ENCODE measurements at places on chromosomes 11 and 22.
A peak's percentile ranks its signal among the peaks of the same experiment; 100 is the strongest.

GRCh38 chr11:2151500-2152257, 9.3 kb downstream of the INS start:
- DNase-seq: peak; percentile 78

- no peak for DNase-seq
These were observed 26.9 kb downstream of the SLC6A5 start for GRCh38 chr11:20626279-20626678.

DNA sequence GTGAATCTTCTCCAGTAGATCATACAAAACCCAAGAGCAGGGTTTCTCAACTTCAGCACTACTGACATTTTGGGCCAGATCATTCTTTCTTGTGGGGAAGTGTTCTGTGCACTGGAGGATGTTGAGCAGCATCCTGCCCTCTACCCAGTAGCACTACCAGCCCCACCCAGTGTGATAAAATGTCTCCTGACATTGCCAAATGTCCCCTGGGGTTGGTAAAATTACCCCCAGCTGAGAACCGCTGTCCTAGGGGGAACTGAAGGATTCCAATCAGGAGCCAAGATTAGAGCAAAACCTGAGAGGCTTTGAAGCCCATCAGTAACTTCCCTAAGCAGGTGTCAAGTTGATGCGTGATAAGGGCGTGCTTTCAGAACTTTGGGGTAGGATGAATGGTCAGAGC, 61.4 kb upstream of the YWHAH start:
- no peak for DNase-seq

- no peak for DNase-seq
These were observed 19.0 kb upstream of the STK33 start for GRCh38 chr11:8613036-8613435.

DNA sequence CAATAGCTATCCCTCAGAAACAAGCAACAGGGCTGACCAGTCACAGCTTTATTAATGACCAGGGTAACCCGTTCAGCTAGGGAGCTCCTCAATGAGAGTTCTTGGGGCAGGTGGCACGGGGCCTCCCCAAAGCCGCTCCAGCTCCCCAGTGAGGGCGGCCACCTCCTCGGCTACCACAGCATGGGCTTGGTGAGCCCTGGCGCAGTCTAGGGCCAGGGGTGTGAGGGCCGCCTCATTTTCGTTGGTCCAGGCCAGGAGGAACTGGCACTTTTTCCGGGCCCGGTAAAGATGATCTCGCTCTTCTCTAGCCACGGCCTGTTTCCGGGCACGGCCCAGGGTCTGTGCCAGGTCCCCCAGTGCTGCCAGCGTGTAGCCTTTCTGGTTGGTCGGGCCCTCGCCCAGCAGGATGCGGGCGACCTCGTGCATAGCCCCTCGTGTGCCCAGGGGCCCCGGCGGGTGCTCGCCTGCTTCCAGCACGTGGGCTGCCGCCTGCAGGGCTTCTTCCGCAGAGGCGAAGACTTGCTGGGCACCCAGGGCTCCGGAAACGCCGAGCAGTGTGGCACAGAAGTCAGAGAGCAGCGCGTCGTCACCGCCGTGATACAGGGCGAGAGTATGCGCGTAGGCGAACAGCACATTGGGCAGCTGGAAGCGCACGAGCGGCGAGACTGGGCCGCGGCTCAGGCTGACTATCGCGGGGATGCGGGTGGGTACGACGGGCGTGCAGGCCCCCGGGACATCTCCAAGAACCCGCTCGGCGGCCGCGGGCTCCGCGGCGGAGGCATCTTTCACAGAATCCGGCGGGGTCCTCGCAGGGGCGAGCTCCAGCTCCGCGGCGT, 913 bp downstream of the ZNHIT2 start:
- peak; percentile 63 for DNase-seq

DNA sequence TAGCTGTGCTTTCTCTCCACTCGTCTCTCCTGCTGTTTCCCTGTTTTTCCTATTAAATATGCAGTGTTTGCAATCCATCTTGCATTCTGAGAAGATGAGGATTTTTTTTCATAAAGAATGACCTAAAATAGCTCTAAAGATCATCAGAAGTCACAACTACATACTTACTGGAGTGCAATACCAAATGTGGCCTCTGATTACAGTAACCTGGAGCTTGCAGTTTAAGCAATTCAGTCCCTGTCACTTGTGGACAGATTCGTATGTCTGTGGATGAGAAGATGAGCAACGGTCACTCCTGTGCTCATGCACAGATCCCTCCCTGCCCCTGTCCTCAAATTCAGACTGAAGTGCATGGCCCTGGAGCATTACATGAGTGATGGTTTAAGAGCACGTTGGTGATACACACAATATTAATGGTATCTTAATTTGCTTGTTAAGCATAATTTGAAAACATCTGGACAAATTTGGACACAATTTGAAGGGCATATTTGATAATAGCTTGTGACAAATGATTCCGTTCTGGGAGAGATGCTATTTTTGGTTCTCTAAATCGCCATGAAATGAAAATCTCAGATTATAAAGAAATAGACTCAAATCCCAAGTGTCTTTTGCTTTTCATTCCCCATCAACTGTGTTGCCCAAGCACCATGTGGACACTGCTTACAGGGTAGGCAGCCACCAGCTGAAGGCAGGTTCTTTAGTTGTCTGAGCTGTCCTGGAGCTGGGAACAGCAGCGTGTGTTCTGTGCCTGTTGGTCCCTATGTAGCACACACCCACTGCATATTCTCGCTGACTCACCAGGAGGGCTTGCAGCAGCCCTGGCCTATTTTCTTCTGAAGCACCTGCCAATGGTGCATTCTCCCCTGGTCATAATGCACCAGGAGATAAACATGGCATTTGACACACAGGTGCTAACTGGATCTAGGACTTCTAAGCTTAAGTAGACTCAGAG, 32.6 kb upstream of the PRAME start:
- DNase-seq: no peak

DNA sequence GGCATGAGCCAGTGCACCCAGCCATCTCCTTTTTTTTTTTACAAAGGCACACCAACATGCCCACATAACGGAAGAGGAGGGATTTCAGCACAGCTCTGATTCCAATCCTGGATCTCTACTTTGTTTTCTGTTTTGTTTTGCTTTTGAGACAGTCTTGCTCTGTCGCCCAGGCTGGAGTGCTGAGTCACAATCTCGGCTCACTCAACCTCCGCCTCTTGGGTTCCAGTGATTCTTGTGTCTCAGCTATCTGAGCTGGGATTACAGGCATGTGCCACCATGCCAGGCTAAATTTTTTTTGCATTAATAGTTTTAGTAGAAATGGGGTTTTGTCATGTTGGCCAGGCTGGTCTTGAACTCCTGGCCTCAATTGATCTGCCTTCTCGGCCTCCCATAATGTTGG, 28.1 kb downstream of the VSTM5 start:
- no peak for DNase-seq

- no peak for DNase-seq
These were observed 4.6 kb downstream of the LRRC32 start for GRCh38 chr11:76665921-76666351.

- no peak for DNase-seq
These were observed 9.9 kb downstream of the DNAL4 start for GRCh38 chr22:38784035-38784434.

DNA sequence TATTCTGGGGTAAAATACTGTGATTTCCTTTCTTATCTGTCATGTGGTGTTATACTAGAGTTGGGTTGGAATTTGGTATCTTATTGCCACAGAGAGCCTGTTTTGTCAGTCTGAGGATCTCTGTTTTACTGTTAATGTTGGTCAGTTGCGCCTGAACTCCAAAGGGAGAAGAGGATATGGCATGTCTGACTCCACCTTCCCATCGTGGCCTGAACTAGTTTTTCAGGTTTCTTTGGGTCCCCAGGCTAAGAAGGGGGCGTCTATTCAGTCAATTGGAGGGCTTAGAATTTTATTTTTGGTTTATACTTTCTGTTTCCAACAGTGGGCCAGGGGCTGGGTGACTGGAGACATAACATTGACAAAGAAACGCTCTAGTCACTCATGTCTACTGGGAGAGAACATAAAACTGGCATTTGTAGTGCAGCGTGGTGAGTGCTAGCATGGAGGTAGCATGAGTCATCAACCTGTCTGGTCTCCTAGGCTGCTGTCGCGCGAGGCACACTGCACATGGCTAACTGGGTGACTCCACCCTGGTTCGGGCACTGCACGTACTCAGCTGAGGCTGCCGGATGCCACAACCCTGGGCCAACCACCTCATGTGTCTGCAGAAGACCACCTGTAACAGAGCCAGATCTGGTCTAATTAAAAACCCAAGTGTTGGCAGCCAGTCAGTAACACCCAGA, 120.1 kb upstream of the OR9Q1 start:
- peak; percentile 22 for DNase-seq

DNA sequence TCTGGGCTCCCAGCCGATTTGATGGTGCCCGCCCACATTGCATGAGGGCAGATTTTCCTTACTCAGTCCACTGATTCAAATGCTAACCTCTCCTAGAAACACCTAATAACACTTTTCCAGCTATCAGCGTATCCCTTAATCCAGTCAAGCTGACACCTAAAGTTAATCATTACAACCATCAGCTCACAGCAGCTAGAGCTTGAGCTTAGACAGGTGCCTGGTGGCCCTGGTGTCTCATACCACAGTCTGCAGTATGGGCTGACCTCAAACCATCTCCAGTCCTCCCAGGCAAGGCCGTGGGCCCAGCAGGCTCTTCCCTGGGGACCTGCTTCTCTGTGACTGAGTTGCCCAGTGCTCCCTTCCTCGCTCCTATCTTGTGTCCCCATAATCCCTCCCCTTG, 174.4 kb upstream of the NECTIN1 start:
- no peak for DNase-seq

DNA sequence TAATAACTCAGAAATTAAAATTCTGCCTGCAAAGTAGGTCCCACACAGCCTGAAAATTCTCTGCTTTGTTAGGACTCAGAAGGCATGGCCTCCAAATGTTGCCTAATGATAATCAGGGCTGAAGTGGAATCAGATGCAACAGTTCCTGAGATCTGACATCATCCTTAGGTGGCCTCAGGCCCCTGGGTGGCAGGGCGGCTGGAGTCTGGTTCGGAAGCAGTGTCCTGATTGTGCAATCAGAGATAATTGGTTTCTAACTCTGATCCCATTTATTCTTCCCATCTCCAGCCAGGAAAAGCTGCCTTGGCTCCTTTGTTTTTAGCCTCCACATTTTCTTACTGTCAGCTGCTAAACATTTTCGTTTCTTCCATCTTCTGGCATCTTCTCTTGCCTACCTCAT, 399.3 kb downstream of the OPCML start:
- DNase-seq: no peak

DNA sequence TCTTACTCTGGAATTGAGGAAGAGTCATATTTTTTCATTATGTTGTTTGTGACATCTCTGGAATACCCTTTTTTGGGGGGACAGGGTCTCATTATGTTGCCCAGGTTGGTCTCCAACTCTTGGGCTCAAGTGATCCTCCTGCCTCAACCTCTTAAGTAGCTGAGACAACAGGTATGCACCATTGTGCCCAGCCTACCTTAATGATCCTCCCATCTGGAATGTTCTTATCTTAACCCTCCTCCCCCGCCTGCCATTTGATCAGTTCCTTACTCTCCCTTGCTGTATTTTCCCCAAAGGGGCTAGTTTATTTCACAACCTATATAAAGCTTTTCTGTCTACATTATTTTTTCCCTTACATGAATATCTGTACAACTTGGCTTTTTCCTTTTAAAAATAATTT, 594.7 kb downstream of the METTL15 start:
- DNase-seq: no peak

DNA sequence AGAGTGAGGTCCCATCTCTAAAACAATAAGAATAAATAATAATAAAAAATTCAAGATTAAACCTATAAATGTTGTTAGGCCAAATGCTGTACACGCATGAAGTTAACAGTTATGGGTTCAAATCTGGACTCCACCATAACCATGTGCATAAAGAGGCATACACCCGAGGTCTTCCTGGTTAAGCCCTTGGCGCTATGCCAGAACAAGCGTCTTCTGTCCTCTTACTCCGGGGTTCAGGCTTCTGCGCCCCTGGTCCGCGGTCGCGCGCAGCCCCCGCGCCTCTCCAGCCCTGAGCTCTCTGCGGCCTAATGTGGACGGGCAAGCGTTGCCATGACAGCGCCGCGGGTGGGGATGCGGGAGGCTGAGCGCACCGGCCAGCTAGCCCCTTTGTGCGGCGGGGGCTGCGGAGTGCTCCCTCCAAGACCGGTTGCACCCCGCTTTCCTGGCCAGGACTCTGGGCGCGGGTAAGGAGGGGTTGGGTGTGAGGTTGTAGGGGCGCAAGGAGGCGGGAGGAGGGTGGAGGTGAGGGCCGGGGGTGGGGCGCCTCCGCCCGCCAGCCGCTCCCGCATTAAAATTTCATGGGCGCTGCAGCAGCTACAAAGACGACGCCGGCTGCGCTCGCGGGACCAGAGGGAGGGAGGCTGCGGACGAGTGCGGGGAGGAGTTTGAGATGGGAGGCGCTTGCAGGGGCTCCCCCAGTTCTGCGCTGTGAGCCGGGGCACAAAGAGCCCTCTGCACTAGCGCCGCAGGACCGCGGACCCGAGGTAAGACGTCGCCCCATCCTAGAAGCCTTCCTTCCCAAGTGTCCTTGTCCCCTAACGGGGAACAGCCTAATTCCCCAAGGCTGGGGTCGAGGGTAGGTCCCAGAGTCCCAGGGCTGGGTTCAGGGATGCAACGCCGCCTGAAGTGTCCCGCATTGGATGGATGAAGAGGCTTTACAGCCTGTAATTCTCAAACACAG, at the start of gene MIAT:
TSS of gene MIAT (plus strand) at position 698 of the 961 bp plus-strand sequence.
- peak; percentile 65 for DNase-seq

- DNase-seq: no peak
These were observed 196.0 kb downstream of the CEP164 start for GRCh38 chr11:117523680-117524079.

GRCh38 chr11:27754035-27755017, 54.1 kb upstream of the BDNF start:
- no peak for DNase-seq

- DNase-seq: peak; percentile 62
These were observed 43.5 kb downstream of the MYH9 start for GRCh38 chr22:36344106-36344827.

DNA sequence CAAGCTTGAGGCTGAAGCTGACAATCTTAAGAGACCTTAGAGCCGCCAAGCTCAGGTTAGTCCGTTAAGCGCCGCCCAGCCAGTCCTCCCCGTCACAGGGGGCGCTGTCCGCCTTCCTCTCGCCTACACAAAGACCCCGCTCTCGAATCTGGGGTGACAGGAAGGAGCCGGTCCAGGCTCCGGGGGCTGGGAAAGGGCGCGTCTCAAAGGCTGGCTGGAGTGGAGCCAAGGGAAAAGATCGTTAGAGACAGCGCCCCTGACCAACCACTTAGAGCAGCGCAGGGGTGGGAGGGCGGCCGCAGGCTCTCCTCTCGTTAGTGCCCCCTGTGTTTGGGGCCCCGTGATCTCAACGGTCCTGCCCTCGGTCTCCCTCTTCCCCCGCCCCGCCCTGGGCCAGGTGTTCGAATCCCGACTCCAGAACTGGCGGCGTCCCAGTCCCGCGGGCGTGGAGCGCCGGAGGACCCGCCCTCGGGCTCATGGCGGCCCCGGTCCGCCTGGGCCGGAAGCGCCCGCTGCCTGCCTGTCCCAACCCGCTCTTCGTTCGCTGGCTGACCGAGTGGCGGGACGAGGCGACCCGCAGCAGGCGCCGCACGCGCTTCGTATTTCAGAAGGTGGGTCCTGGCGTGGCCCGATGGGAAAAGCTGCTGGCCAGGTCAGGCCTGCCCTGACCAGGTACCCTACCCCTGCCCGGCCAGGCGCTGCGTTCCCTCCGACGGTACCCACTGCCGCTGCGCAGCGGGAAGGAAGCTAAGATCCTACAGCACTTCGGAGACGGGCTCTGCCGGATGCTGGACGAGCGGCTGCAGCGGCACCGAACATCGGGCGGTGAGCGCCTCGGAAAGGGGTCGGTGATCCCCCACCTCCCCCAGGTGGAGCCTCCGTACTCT, at the start of gene MUS81:
TSS of gene MUS81 (plus strand) at position 156 of the 887 bp plus-strand sequence. CDS start at position 477, 321 bp downstream.
- peak; percentile 97 for DNase-seq

Measured in stimulated activated CD4-positive, alpha-beta T cell treated with anti-CD3 and anti-CD28 coated beads, Interleukin-4, amount 100 ng/mL, for 1 hour (primary cell).